Pericardium fibroblast (primary cell): ENCODE measurements at places on chromosomes 2 and 18. TPM values are rescaled to one million over a fixed set of nuclear protein-coding genes. Genes with fewer than 3 reads are reported as not detected.

Gene STON1
- 28.6 and 36.9 TPM in 2 replicates for total RNA-seq

Gene C2orf78
- total RNA-seq = not detected in 2 replicates

Gene TLX2
- total RNA-seq = 0.35 TPM in 1 of 2 replicates, not detected in the other

Gene MATN3
- total RNA-seq = 2.1 and 2.9 TPM in 2 replicates

Gene ETAA1
- 11.4 and 12.0 TPM in 2 replicates for total RNA-seq

Gene SYT4
- total RNA-seq = not detected in 2 replicates

Gene REG3G
- total RNA-seq = not detected in 2 replicates

Gene UPP2
- not detected in 2 replicates for total RNA-seq

Gene HOXD10
- total RNA-seq = not detected in 2 replicates

Gene ALPP
- total RNA-seq = not detected in 2 replicates

Gene RBMS1
- 58.0 and 67.0 TPM in 2 replicates for total RNA-seq

Gene CYP1B1
- 22.1 and 134 TPM in 2 replicates for total RNA-seq

Gene CCDC178
- not detected in 2 replicates for total RNA-seq

Gene IL18R1
- total RNA-seq = 7.5 and 8.9 TPM in 2 replicates

Gene FBXO41
- 2.5 and 3.6 TPM in 2 replicates for total RNA-seq

Gene EVX2
- 0.09 TPM in 1 of 2 replicates, not detected in the other for total RNA-seq

Gene B3GNT7
- 0.09 and 0.23 TPM in 2 replicates for total RNA-seq

Gene IGFBP2
- 184 and 264 TPM in 2 replicates for total RNA-seq

Gene FSIP2
- total RNA-seq = under 0.01 TPM in 1 of 2 replicates, not detected in the other

Gene UGT1A3
- not detected in 2 replicates for total RNA-seq

Gene POTEJ
- total RNA-seq = not detected in 2 replicates

Gene MROH2A
- total RNA-seq = not detected in 2 replicates

Gene SAG
- not detected in 2 replicates for total RNA-seq

Gene ERBB4
- total RNA-seq = not detected in 2 replicates

Gene GREB1L
- total RNA-seq = 1.3 and 11.2 TPM in 2 replicates

Gene ALK
- total RNA-seq = not detected in 2 replicates

Gene RAX
- total RNA-seq = not detected in 2 replicates

Gene SPDYA
- not detected in 2 replicates for total RNA-seq

Gene NYAP2
- total RNA-seq = not detected in 2 replicates

Gene ARHGAP28
- total RNA-seq = 20.3 and 24.1 TPM in 2 replicates

Gene GPC1
- total RNA-seq = 112 and 141 TPM in 2 replicates

Gene COLEC12
- total RNA-seq = 16.8 and 107 TPM in 2 replicates

Gene DSG1
- total RNA-seq = not detected in 2 replicates

Gene TEKT4
- not detected in 2 replicates for total RNA-seq

Gene SRD5A2
- not detected in 2 replicates for total RNA-seq

Gene UGT1A1
- not detected in 2 replicates for total RNA-seq

Gene RAD51AP2
- not detected in 2 replicates for total RNA-seq

Gene PAX8
- 0.35 and 2.0 TPM in 2 replicates for total RNA-seq

Gene C1QL2
- total RNA-seq = not detected in 2 replicates

Gene IGFBP5
- total RNA-seq = 25.2 and 97.9 TPM in 2 replicates

Gene SERPINB3
- not detected in 2 replicates for total RNA-seq

Gene UCN
- total RNA-seq = 0.35 and 2.0 TPM in 2 replicates

Gene TMEM169
- 0.43 and 1.5 TPM in 2 replicates for total RNA-seq

Gene MARS2
- total RNA-seq = 3.2 and 4.3 TPM in 2 replicates

Gene PSMA8
- not detected in 2 replicates for total RNA-seq

Gene SFT2D3
- total RNA-seq = 6.0 and 7.8 TPM in 2 replicates

Gene TMEM247
- not detected in 2 replicates for total RNA-seq

Gene DLGAP1
- 0.12 and 0.26 TPM in 2 replicates for total RNA-seq
